AG08395 (cell line): ENCODE measurements at places on chromosomes 7 and 10.

GRCh38 chr7:133315332-133316040 lies 62.6 kb downstream of the EXOC4 start:
- peak; percentile 53 for DNase-seq

DNA sequence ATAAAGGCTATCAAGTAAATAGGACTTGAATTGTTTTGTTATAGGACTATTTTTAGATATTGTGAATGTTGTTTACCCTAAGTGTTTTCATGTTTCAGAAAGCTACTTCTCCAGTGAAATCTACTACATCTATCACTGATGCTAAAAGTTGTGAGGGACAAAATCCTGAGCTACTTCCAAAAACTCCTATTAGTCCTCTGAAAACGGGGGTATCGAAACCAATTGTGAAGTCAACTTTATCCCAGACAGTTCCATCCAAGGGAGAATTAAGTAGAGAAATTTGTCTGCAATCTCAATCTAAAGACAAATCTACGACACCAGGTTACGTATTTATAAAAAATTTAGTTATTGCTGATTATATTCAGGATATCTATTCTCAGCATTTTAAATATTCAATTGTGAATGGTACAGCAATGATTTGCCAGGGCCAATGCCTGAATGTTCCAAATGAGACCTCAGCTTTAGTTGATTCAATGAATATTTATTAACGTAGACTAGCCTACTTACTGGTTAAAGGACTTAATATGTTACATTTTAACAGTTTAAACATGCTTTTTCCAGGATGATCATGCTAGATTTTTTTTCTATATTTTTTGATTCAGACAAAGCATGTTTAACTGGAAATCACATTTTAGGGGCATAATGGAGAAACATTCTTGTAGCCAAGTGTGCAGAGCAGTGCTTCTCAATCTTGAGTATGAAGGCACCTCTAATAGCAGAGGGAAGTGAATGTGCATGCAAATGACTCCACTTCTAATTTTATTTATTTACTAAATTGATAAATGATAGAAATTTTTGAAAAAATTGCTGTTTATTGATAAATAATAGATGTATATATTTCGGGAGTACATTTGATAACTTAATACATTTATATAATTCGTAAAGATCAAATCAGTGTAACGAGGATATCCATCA lies 18.2 kb downstream of the ANLN start:
- no peak for DNase-seq

DNA sequence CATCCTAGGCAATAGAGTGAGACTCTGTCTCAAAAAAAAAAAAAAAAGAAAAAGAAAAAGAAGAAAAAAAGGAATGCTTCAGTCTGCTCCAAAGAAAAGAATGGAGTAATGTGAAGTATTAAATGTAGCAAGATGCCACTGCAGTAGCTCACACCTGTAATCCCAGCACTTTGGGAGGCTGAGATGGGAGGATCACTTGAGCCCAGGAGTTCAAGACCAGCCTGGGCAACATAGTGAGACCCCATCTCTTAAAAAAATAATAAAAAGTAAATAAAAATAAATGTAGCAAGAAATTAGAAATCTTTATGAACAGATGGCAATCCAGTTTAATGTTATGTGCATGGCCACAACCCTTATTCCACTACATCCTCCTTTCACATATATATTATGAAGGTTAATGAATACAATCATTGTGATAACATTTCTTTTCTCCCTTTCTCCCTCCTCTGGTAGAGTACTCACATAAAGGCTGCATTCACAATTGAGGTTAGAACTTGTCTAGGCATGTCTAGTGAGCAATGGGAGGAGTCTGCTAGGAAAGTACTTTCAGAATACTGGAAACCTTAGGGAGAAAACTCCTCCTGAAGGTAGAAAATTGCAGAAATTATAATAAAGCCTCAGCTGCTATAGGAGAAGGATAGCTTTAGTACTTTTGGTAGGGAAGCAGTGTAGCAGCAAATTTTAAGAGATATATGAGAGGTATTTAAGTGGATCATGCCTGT lies 20.4 kb downstream of the KLLN start:
- DNase-seq: peak; percentile 43

DNA sequence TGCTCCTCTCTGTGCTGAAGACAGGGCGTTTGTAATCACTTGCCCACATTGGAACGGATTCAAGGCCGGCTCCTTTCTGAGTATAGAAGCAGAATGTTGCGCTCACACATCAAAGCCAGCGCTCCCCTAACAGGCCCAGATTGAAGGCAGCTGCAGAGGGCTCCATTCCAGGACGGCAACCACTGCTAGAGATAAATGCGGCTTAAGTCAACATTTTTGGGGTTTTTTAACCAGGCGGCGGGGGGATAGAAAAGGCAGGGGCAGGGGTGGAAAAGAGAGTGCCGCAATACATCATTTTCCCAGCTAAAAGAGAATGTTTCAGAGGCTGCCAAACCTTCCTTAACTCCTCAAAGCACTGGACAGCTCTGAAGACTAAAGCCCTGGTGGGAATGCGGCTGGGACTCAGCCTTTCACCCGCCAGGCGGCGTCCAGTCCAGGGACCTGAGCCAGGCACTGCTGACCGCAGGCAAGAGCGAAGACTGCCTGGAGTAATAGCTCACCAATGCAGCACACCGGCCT lies 189.6 kb downstream of the TNS3 start:
- DNase-seq: peak; percentile 95

- DNase-seq: no peak
These were observed 10.3 kb upstream of the AGR3 start for GRCh38 chr7:16891874-16892643.

DNA sequence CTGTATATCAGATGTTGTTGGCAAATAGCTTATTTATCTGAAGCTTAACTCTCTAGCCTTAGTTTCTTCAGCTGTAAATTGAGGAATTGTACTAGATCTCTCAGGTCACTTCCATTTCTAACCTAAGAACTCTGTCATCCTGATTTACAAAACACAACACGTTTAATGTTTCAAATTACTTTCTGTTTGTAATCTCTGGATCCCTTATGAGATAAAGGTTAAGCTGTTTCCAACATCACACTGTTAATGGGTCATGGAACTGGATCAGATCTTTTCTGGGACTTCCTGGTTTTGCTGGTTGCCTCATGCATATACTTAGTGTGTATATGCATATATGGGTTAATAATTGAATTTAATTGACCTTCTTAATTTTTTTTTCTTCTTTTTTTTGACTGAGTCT lies 9.9 kb downstream of the SAMD8 start:
- DNase-seq: no peak

GRCh38 chr10:74593470-74593869 lies 232.9 kb upstream of the KAT6B start:
- DNase-seq: peak; percentile 44

- DNase-seq: peak; percentile 31
These were observed 90.3 kb upstream of the ZNF438 start for GRCh38 chr10:31121757-31122577.
